ENCODE measurements at places on chromosomes 2 and 18.
A peak's percentile ranks its signal among the peaks of the same experiment; 100 is the strongest.

DNA sequence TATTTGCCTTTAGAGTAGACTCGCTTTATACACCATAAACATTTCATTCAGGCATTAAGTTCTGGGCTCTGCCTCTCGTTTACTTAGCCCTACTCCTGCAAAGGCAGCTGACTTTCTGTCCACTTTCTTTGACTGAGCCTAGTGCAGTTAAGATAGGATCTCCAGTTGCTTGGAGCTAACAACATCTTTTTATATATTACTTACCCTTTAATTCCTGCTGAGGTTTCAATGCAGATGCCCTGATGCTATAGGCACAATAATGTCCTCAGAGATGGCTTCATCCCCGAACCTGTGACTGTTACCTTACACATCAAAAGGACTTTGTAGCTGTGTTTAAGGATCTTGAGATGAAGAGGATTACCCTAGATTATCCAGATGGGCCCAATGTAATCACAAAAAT, 505.8 kb upstream of the TNP1 start:
- no peak for DNase-seq

GRCh38 chr2:37457401-37457901, 113.0 kb downstream of the QPCT start:
- no peak for DNase-seq

DNA sequence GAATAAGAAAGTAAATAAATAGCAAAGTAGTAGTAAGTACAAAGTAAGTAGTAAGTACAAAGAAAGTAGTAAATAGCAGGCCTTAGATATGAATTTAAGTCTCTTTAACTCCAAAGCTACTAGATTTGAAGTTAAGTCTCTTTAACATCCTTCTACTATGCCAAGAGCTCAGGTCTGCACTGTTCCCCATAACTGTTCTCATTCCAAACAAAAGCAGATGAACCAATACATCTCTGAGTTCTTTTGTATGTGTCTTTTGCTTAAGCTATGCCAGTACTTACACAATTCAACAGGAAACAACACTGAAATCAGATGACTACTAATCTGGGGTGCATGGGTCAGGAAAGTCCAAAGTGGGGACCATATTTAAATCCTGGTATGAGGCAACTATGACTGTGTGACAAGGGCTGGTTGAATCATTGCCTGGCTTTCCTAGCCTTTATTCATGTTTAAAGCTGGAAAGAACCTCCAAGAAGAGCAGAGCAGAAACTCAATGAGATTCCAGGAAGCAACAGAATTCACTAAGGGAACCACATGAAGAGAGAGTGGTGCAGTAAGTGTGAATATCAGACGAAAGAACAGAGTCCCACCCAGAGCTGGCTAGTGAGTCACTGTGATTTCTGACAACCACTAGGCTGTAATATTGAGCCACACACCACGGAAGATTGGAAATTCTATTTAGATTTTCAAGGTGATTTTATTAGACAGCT, 51.0 kb upstream of the CYP26B1 start:
- no peak for DNase-seq

DNA sequence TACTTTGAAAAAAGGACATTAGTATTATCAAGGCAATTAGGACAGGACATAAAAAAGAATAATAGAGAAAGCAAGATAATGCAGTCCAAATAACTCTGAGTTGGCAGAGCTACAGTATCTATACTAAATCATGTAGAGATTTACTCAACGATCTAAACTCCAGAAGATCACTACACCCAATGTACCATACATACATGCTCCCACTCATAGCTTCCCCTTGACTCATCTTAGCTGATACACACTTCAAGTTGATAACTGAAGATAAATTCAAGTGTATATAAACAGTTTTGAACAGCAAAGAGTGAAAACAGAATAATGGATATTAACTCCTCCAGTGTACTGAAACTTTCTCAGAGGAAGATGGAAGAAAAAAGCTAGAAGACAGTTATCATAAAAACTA, 78.5 kb downstream of the SESTD1 start:
- DNase-seq: no peak

DNA sequence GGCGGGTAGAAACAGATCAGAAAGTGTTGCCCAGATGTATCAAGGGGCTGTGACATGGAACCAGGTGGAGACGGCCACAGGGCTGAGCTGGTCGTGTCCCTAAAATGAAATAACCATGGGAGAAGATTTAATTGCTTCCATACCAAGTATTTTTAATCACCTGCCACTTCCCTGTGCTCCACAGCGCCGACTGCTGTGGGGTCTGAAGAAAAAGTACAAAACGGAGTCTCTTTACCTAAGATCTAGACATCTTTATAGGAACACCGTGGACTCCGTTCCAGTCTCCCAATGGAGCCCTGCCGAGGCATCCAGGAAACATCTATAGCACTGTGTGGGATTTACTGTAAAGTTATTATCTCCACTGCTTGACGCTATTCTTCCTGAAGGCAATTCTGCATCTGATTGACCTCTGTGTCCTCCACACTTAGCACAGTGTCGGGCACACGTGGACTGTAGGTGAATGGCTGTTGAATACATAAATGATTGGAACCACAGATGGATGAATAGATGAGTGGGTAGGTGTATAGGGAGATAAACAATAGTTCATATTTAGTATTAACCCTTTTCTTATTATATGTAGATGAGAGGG, 21.6 kb upstream of the GYPC start:
- no peak for DNase-seq

DNA sequence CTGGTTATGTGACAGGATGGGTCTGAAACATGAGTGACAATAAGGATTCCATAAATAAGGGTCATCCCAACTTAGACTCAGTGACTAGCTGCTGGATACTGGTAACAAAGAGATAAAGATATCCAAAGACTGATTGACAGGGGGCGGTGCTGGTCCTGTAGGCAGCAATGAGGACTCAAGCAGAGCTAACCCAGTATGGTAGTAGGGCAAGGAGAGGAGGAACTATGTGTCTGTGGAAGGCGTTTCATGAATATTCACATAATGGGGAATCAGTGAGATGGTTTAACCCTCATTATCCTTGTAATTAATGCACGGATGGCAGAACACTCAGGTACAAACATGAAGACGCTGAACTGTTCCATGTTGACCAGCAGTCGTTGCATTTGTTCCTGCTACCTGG, 102.5 kb upstream of the EML6 start:
- no peak for DNase-seq

DNA sequence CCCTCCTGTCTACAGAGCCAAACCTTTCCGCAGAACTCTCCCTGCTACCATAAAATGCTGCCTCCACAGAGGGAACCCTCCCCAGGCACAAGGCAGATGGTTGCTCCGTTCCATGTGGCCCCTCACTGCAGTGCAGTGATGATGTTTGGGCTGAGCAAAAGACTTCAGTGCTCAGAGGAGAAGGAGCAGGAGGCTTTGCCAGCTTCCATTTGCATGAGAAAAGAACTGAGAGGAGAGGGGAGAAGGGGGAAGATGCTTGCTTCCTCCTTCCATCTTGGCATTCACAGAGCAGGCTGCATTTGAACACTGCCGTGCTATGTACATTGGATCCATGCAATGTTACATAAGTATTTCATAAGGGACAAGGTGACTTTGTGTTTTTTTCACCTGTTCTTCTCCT, 46.6 kb upstream of the TMEM200C start:
- DNase-seq: no peak

GRCh38 chr2:11945139-11946126, 199.0 kb downstream of the LPIN1 start:
- DNase-seq: no peak

DNA sequence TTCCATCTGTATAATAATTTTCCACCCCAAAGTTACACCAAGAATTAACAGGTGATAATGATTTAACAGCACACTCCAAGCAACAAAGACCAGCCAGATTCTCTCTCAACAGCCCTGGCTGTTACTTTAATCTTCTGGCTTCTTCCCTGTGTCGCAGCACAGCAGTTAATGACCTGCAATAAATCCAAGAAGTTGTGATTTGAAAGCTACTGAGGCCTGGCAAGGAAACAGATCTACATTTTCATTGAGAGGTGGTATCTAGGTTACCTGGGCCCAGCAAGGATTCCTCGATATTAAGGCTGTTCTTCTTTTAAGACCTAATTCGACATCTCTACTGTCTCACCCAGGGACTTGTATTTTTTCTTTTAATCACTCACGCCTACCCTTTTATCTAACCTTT, 433.8 kb downstream of the NBAS start:
- no peak for DNase-seq

GRCh38 chr2:121994238-121995206, 239.1 kb downstream of the TSN start:
- DNase-seq: no peak

GRCh38 chr2:186105016-186105724, 366.6 kb downstream of the FSIP2 start:
- no peak for DNase-seq

DNA sequence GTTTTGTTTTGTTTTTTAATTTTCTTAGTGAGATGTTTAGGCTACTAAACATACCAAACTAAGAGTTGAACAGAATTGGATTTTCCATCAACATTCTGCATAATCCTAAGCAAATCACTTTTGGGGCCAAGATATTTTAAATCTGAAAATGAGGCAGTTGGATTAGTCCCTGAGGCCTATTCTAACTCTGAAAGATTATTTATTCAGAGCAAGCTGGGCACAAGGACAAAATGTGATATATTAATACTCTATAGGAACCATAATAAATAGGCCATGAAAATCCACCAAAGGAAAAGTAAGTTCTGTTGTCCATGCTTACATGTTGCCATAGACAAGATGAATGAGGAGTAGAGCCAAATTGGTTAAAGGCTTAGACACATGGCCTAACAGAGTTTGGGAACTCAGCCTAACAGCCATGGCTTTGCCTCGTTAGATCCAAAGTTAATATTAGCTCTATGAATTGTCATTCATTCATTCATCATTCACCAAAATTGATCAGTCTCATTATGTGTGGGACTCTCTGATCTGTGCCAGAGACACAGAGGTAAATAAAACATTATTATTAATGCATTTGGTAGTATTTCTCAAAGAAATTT, 183.5 kb downstream of the SCG2 start:
- no peak for DNase-seq

- DNase-seq: no peak
Measured at GRCh38 chr2:197707316-197708213, 2.4 kb downstream of the MARS2 start.

DNA sequence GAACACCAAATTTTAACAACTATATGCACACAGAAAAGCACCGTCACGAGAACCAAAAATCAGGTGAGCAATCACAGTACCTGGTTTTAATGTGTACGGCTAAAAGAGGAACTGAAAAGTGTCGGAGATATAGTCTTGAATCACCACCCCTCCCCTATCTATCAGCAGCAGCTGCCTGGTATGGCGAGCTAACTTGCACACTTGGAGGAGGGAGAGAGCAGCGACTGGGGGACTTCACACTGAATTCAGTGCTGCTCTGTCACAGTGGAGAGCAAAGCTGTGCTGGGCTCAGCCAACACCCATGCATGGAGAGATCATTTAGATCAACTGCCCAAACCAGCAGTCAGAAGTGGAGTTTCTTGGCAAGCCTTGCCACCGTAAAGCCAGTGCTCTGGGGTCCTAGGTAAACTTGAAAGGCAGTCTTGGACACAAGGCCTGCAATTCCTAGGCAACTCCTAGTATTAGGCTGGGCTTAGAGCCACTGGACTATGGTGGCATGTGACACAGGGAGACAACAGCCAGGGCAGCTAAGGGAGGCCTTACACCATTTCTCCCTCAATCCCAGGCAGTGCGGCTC, 89.2 kb upstream of the CD226 start:
- DNase-seq: no peak

DNA sequence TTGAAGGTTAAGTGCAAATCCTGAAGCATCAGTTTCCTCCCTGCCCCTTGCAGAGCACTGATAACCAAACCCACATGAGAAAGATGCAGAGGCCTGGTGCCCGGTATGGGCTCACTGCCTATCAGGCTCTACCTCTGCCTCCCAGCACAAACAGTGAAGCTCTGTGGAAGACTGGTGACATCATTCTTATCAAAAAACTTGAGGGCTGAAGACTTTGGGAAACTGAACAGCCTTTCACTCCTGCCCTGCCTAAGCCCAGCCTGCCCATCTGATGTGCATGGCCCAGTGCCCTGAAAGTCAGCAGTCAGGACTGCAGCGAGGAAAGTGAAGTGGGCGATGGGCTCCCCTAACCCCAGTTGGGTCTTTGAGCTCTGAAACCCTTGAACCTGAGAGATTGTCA, 174.8 kb upstream of the ARL4C start:
- no peak for DNase-seq

DNA sequence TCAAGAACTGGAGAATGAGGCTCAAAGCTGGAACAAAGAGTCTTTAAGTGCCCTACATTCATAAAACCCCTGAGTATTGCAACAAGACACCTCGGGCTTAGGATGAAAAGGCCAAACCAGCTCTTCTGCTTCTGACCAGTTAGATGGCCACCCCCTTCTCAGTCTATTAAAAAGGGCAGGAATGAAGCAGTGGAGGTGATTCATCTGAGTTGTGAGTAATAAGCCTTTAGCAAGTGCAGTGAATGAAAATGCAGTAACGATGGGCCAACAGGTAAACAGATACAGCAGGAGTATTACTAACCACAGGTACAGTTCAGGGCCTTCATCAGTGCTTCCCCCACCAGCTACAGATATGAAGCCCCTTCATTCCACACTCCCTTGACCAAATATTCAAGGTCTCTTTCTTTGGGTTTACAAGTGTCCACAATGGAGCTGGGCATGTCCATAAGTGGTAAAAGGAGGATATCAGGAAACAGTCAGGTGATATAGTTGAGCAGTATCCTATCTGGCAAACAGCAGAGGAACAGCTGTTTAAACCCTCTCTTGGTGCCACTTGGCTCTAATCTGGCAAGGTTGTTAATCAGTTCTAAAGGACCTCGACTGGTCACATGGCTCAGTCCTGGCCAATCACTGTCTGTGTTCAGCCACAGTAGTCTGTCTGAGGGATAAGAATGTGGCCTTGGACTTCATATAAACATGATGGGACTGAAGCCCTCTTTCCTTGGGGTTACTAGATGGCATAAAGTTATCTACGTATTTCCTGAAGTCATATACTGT, 17.8 kb downstream of the SERPINB13 start:
- DNase-seq: no peak

DNA sequence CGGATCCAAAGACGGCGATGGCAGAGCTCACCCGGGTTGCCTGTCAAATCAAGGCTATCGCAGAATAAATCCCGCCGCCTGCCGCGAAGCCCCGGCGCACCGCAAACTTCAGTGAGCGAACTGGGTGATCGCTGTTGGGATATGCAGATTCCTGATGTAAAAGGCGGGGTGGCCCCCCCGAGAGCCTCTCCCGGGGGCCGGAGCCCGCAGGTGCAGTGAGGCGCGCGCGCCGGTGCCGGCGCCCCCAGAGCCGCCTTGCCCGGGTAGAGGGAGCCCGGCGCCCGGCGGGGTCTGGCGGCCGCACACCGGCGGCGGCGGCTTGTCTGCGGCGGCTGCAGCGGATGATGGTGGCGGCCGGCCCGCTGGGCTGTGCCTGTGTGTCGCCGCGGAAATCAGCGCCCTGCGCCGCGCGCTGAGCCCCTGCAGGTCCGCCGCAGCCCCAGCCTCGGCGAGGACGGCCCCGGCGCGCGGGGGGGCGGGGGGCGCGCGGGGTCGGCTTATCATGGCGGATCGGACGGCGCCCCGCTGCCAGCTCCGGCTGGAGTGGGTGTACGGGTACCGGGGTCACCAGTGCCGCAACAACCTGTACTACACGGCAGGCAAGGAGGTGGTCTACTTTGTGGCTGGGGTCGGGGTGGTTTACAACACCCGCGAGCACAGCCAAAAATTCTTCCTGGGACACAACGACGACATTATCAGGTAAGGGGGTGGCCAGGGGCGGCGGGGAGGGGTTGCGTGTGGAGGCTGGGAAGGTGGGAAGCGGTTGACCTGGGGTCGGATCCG, 1.3 kb downstream of the EML6 start:
- DNase-seq: peak; percentile 31

Measured in neural crest cell (in vitro differentiated cells).